ENCODE measurements at places on chromosomes 3 and 15.

GRCh38 chr3:36696799-36697198 is 67.6 kb downstream of the DCLK3 start:
- DNase-seq, result no peak

- no peak for DNase-seq
Measured at GRCh38 chr15:31444844-31445243, 118.2 kb downstream of the KLF13 start.

DNA sequence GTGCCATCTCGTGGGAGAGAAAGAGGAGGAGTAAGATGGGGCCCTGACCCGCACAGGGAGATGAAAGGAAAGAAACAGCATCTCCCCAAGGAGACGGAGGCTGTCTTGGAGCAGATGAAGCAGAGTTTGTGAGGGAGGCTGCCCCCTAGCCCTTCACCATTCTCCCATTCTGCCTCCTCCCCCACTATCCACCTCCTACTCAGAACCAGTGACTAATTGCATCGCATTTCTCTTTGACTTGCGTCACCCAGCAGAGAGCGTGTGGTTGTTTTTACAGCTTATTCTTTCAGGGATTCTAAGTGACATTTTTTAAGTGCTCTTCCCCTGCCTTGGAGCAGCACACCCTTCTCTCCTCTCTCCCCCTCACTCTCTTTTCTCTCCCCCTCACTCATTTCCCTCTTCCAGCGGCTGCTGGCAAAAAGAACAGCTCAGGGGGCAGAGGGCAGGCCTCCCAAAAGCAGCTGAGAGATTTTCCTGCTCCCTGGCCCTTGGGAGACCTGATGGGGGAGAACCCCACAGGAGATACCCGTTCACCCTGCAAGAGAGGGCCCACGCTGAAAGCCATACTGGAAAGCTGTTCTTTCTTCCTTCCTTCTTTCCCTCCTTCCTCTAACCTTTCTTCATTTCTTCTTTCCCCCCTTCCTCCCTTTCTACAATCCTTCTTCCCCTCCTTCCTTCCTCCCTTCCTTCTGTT is 91.8 kb downstream of the MRPL46 start:
- DNase-seq, result no peak

GRCh38 chr3:48445277-48445882 is 1.2 kb upstream of the ATRIP start:
- no peak for DNase-seq

GRCh38 chr15:92904722-92905571 is 4.8 kb downstream of the CHD2 start:
- no peak for DNase-seq

DNA sequence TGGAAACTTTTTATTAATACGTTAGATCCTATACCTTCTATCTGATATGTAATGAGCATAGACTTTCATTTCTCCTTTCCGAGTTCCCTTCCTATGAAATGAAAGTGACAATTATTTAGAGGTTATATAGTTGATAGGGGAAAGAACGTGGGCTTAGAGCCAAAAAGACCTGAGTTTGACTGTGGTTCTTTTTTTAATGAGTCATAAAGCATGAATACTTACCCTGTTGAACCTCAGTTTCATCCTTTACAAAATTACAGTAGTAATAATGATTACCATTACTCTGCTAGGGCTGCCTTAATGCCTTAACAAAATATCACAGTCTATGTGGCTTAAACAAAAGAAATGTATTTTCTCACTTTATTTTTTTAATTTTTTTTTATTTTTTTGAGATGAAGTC is 75.9 kb downstream of the AGBL1 start:
- DNase-seq, result no peak

GRCh38 chr3:58176827-58177489 is 33.8 kb downstream of the DNASE1L3 start:
- DNase-seq, result no peak

DNA sequence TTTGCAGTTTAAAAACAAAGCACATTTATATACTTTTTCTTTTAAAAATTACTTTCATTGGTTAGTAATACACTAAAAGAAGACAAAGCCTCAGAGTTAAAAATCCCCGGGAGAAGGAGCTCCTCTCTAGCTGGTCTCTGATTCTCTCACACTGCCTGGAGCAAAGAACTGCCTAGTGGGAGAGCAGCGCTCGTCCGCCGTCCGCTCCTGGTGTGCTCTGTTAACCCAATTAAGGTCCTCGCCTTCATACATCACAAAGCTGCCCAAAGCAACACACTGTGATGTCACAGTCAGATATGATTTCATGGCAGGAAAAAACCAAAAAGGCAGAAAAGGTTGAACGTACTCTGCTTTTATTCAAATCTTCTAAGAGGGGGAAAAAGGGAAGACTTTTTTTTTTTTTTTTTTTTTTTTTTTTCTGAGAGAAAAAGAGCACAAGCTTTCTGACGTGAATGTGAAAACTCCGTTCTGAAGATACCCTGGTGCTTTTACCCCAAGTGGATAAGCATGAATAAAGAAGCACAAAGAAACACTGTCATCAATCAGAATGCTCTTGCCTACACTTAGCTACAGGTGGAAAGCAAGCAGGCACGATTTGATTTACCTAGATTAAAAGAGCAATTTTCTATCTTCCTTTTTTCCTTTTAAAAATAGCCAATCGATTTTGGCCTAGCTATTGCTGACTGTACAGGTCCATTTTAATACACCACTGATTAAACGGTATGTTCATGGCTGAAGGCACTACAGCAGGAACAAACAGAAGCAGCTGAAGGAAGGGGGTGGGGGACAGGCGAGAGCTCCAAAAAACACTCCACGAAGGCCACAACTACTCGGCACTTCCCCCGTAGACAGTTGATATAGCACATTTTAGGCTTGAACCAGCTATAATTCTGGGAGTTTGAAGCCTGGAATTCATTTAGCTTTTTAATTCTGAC is 115.2 kb downstream of the TIGIT start:
- no peak for DNase-seq

DNA sequence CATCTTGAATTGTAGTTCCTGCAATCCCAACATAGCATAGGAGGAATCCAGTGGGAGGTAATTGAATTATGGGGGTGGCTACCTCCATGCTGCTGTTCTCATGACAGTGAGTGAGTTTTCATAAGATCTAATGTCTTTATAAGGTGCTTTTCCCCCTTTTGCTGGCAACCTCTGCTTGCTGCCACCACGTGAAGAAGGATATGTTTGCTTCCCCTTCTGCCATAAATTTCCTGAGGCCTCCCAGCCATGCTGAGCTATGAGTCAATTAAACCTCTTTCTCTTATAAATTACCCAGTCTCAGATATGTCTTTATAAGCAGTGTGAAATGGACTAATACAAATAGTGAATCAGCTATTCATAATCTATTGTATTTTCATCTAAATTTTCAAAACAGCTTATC is 537.3 kb downstream of the EPHA3 start:
- DNase-seq, result no peak

GRCh38 chr3:4907643-4908432 is 71.4 kb upstream of the BHLHE40 start:
- DNase-seq, result no peak

GRCh38 chr3:186208296-186208989 is 99.6 kb upstream of the ETV5 start:
- DNase-seq, result no peak

DNA sequence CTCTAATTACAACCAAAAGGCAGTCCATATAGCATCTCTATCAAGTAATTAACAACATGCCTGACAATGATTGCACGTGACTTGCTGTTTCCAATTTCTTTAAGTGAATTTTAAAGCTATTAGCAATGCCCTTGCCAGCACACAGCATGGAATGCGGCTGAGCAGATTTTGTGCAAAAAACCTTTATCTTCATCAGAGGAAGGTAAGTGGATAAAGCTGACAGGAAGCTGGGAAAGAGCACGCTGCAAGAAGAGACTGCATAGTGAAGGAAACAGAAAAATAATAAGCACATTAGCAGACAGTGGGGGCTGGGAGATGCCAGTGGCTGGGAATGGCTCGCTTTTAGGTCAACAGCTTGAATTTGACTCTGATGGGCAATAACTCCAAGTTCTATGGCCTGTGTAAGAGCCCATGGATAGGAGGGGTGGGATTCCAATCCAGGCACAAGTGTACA is 138.8 kb downstream of the PDZRN3 start:
- no peak for DNase-seq

GRCh38 chr3:117706037-117706436 is 996.5 kb downstream of the TUSC7 start:
- no peak for DNase-seq
